ENCODE measurements at places on chromosomes 7 and 10. TPM values are rescaled to one million over a fixed set of nuclear protein-coding genes. Genes with fewer than 3 reads are reported as not detected.

Gene CCDC3
- polyA plus RNA-seq, result 0.60 TPM

Gene C7orf57
- polyA plus RNA-seq, result not detected

Gene NKX1-2
- not detected for polyA plus RNA-seq

Gene CUL2
- 12.7 TPM for polyA plus RNA-seq

Gene FRMPD2
- 0.09 TPM for polyA plus RNA-seq

DNA sequence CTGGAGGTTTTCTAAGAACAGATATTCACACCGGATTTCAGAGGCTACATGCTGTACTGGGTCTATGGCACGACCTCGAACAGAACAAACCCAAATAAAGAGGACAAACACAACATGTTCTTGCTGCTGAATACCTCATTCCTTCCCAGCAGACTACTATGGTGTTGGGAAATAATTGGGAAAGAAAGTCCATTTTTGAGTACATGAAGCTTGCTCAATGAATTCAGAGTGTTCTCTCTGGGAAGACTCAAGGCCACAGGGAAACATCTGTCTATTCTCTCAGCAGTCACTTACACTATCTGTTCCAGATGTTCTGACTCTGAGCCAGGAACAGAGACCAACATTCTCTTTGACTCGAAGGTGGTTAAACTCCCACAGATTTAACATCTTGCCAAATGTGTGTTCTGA, 30.9 kb downstream of the LAMB1 start:
- no peak overlapping the region for H3K4me3 ChIP-seq
- peaks cover 27% of the 10 kb centered on the region for H3K4me1 ChIP-seq
- DNase-seq, result no peak
- peak overlapping the region; percentile 73 for H3K27ac ChIP-seq
- no peaks in the 10 kb centered on the region for H3K27me3 ChIP-seq
- peaks cover 25% of the 10 kb centered on the region for H3K36me3 ChIP-seq

- DNase-seq, result no peak
- H3K4me3 ChIP-seq, result no peak overlapping the region
- H3K27ac ChIP-seq, result no peak overlapping the region
- H3K27me3 ChIP-seq, result no peaks in the 10 kb centered on the region
These were observed 7.9 kb upstream of the PLEKHS1 start for GRCh38 chr10:113743594-113743993.

GRCh38 chr10:30589441-30589840, 40.1 kb downstream of the LYZL2 start:
- no peaks in the 10 kb centered on the region for H3K36me3 ChIP-seq
- DNase-seq, result no peak
- H3K27me3 ChIP-seq, result no peaks in the 10 kb centered on the region
- no peaks in the 10 kb centered on the region for H3K4me1 ChIP-seq
- H3K27ac ChIP-seq, result no peak overlapping the region

DNA sequence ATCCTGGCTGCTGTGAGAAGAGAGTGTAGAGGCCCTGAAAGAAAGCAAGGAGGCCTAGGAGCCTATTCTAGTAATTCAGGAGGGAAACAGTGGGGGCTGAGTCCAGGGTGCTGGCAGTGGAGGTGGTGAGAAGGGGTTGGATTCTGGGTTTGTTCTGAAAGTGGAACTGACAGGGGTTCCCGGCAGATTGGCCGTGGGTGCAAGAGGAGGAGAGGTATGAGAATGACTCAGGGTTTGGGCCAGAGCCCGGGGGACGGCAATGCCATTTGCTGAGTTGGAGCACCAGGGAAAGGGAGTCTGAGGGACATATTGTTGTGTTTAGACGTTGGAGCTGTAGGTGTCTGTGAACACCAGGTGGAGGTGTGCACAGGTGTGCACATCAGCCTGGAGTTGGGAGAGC, 38.5 kb downstream of the NPTX2 start:
- no peaks in the 10 kb centered on the region for H3K36me3 ChIP-seq
- no peak overlapping the region for H3K27ac ChIP-seq
- H3K27me3 ChIP-seq, result no peaks in the 10 kb centered on the region
- H3K4me1 ChIP-seq, result no peaks in the 10 kb centered on the region
- H3K4me3 ChIP-seq, result no peak overlapping the region

DNA sequence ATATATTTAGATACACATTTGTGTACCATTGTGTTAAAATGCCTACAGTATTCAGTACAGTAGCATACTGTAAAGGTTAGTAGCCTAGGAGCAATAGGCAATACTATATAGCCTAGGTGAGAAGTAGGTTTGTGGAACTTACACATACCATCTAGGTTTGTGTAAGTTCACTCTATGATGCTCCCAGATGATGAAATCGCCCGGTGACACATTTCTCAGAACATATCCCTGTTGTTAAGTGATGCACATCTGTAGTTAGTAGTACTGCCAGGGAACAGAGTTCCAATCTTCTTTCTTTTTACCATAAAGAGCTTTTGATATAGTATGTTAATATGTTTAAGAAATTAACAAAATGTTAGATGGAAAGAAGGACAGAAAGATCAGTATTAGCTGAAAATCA, 138.2 kb downstream of the SNX13 start:
- no peak for DNase-seq
- peaks cover 17% of the 10 kb centered on the region for H3K36me3 ChIP-seq
- no peaks in the 10 kb centered on the region for H3K4me1 ChIP-seq

DNA sequence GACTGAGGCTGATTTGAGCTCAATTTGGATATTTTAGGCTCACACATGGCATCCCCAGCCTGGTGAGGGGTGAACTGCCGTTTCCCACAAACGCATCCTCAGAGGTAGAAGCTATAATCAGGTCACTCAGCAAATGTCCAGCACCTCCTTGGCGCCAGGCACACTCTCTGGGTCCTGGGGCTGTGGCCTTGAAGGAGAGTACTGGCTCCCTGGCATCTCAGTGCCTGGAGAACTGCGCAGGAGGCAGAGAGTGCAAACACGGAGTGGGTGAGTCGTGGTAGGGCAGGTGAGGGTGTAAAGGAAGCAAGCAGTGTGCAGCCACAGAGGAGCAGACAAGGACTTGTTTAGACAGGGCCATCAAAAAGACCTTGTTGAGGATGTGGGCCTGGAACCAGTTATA, 224.0 kb upstream of the ZNF32 start:
- H3K27me3 ChIP-seq, result no peaks in the 10 kb centered on the region
- H3K4me3 ChIP-seq, result no peak overlapping the region
- DNase-seq, result no peak
- no peaks in the 10 kb centered on the region for H3K36me3 ChIP-seq
- H3K27ac ChIP-seq, result no peak overlapping the region

DNA sequence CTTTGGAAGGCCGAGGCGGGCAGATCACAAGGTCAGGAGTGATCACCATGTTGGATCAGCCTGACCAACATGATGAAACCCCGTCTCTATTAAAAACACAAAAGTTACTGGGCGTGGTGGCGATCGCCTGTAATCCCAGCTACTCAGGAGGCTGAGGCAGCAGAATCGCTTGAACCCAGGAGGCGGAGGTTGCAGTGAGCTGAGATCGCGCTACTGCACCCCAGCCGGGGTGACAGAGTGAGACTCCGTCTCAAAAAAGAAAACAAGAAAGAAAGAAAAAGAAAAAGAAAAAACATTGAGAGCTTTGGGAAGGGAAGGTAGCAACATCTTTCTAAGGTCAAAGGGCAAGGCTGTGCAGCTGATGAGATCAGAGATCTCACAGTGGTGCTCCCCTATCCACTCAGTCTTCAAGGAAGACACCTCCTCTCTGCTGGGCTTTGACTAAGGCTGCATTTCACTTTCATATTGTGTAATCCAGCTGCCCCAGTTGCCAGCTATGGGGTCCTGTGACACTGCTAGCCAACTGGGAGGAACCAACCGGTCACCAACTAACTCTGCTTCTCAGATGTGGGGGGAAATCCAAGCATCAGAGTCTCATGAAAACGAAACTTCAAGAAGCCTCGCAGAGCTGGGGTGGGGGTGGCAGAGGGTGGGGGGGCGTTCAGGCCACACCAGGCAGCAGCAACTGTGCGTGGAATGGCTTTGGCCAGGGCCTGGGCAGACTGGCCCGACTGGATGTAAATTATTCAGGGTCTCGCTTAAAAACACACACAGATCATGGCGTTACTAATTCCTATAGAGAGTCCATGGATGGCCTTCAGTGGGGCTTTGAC, 1.5 kb downstream of the IL15RA start:
- peak overlapping the region; percentile 85 for H3K27ac ChIP-seq
- H3K4me3 ChIP-seq, result peak overlapping the region; percentile 84
- no peaks in the 10 kb centered on the region for H3K27me3 ChIP-seq
- no peaks in the 10 kb centered on the region for H3K36me3 ChIP-seq

GRCh38 chr7:139641337-139641992, 118.0 kb downstream of the CLEC2L start:
- H3K4me3 ChIP-seq, result no peak overlapping the region
- H3K4me1 ChIP-seq, result no peaks in the 10 kb centered on the region

GRCh38 chr7:17638727-17639126, 301.6 kb downstream of the SNX13 start:
- H3K4me1 ChIP-seq, result no peaks in the 10 kb centered on the region
- no peak overlapping the region for H3K27ac ChIP-seq
- no peaks in the 10 kb centered on the region for H3K27me3 ChIP-seq
- DNase-seq, result no peak
- H3K36me3 ChIP-seq, result no peaks in the 10 kb centered on the region

- no peaks in the 10 kb centered on the region for H3K27me3 ChIP-seq
- no peak for DNase-seq
- no peaks in the 10 kb centered on the region for H3K36me3 ChIP-seq
- H3K27ac ChIP-seq, result no peak overlapping the region
- H3K4me3 ChIP-seq, result no peak overlapping the region
These were observed 80.2 kb downstream of the PRTFDC1 start for GRCh38 chr10:24872049-24872789.

DNA sequence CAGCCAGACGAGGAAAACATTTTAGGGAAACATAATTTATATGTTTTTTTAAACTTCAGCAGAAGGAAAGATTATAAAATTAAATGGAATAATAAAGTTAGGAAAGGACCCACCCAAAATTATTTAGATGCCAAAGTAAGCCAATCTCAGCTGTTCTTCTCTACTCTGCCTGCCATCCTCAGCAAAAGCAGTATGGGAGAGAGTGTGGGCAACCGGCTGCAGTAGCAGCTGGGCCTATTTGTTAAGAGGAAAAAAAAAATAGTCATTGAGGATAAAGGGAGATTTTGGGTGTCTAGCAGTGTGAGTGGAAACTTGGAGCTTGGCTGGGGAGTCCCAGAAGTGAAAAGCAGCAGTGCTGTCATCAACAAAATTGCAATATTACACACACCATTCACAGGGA, 15.4 kb downstream of the SEMA3E start:
- DNase-seq, result no peak
- H3K36me3 ChIP-seq, result no peaks in the 10 kb centered on the region
- no peaks in the 10 kb centered on the region for H3K27me3 ChIP-seq
- H3K4me1 ChIP-seq, result no peaks in the 10 kb centered on the region

- peaks cover 12% of the 10 kb centered on the region for H3K4me1 ChIP-seq
- H3K27me3 ChIP-seq, result no peaks in the 10 kb centered on the region
- peak overlapping the region; percentile 77 for H3K27ac ChIP-seq
- no peaks in the 10 kb centered on the region for H3K36me3 ChIP-seq
These were observed 166.8 kb upstream of the ASAH2 start for GRCh38 chr10:50417886-50418830.

- no peaks in the 10 kb centered on the region for H3K27me3 ChIP-seq
- no peaks in the 10 kb centered on the region for H3K36me3 ChIP-seq
- no peak overlapping the region for H3K4me3 ChIP-seq
- DNase-seq, result no peak
These were observed 98.2 kb upstream of the IMMP2L start for GRCh38 chr7:111660478-111660877.

DNA sequence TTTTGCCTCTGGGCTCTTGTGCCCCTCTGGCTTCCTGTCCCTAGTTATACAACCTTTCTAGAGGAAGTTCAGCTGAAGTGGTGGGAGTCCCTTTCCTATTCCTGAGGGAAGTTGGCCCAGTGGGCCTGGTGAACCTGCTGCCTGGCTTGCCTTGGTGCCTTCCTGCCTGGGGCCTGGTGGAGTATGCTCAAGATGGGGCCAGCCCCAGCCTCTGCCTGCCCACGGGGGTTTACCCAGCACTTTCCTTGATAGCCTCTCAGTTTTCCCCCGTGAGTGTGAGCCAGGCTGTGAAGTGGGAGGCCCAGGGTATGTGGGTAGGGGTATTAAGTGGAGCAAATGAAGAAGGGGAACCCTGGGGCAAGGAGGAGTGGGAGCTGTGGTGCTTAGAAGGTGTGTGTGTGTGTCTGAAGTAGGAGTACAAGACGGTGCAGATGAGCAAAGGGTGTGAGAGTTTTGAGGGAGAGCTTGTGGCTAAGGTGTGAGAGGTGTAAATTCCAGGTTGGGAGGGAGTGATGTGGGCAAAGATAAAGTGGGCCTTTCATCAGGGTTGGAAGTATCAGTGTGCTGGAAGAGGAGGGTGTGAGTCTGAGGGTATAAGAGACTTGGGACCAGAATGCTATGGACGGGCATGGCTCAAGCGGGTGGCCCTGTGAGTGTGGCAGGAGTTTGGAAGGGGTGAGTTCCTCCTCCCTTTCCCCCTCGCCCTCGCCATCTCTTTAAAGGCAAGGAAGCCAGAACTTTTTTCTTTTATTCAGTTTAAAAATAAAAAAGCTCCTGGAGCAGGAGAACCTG, 10.9 kb upstream of the PAX2 start:
- H3K4me1 ChIP-seq, result peaks cover 45% of the 10 kb centered on the region
- peaks cover 100% of the 10 kb centered on the region for H3K27me3 ChIP-seq
- H3K36me3 ChIP-seq, result no peaks in the 10 kb centered on the region
- H3K4me3 ChIP-seq, result no peak overlapping the region
- DNase-seq, result no peak

DNA sequence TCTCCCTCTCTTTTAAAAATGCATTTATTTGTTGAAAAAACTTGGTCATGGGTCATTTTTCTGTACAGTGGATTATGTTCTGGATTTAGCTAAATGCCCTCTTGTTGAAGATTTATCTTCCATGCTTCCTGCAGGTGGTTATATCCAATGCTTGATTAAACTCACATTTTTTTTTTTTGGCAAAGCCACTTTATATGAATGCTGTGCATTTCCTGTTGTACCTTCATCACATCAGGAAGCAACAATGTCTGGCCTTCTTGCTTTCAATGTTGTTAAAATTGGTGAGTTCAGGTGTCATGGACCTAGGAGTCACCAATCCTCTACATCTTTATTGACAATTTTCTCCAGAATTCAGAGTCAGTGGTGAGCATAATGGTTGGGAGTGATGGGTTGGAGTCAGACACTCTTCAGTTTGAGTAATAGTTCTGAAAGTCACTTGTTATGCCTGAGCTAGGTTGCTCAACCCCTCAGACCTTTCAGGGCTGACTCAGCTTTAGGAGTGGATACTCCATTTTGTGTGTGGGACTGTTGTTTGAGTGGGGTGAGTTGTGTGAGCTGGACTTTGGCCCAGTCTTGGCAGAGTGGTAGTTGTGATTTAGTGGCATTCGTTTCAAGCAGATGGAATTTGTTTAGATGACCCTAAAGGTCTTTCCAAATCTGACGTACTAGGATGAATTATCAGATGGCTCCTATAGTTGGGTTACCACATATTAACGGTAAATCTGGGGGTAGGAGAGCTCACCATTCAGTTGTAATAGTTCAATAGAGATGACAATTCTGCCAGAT, 213.5 kb upstream of the ZNF32 start:
- no peaks in the 10 kb centered on the region for H3K4me1 ChIP-seq
- DNase-seq, result no peak
- no peaks in the 10 kb centered on the region for H3K36me3 ChIP-seq
- H3K27me3 ChIP-seq, result no peaks in the 10 kb centered on the region

GRCh38 chr7:152330827-152331226, 105.0 kb downstream of the KMT2C start:
- DNase-seq, result no peak
- H3K27me3 ChIP-seq, result no peaks in the 10 kb centered on the region
- H3K4me1 ChIP-seq, result no peaks in the 10 kb centered on the region
